ENCODE measurements at places on chromosomes 5 and 9.
A peak's percentile ranks its signal among the peaks of the same experiment; 100 is the strongest.

GRCh38 chr5:39137819-39138451 is 63.7 kb upstream of the RICTOR start:
- no peak for DNase-seq

GRCh38 chr5:78335976-78336375 is 24.4 kb upstream of the SCAMP1 start:
- DNase-seq, result no peak

DNA sequence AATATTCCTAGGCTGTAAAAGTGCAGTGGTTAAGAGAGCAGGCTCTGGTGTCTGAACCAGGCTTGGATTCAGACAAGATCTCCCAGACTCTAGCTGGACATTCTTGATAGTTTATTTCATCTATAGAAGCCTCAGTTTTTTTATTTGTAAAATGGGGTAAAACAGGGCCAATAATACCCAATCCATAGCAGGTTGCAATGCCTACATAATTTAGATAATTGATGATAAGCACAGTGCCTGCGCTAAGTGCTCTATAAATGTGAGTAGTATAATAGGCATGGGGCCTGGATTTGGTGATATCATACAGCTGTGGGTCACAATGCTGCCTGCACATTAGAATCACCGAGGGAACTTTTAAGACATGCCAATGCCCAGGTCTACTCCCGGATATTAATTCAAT is 603.5 kb downstream of the ISL1 start:
- no peak for DNase-seq

GRCh38 chr5:50967563-50968355 is 301.3 kb downstream of the PARP8 start:
- no peak for DNase-seq

DNA sequence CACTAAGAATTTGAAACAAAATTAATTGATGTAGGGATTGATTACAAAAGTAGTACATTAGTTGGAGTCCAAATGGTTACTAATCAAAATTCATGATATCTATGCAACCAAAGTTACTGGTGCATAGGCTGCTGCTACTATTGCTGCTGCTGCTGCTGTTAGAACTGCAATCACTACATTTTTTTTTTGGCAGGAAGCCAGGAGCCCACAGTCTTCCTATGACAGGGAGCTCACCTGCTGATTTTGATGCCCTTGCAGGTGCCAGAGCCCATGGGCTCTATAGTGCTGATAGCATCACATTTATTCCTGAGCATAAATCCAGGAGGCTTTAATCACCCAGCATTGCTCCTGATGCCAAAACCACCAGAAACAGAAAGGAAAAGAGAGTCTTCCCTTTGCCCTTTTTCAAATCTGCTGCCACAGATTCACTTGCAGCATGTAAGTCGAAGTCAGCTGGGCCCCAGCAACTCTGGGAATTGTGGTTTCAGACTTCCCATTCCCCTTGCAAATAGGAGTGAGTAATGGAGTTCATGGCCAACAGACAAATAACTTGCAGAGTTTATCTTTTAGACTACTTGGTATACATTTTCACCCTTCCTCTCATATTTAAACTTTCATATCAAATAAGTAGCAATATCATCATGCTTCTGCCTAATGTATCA is 17.6 kb downstream of the SLCO6A1 start:
- no peak for DNase-seq

GRCh38 chr5:1324719-1325190 is 20.1 kb downstream of the CLPTM1L start:
- DNase-seq, result peak; percentile 6

DNA sequence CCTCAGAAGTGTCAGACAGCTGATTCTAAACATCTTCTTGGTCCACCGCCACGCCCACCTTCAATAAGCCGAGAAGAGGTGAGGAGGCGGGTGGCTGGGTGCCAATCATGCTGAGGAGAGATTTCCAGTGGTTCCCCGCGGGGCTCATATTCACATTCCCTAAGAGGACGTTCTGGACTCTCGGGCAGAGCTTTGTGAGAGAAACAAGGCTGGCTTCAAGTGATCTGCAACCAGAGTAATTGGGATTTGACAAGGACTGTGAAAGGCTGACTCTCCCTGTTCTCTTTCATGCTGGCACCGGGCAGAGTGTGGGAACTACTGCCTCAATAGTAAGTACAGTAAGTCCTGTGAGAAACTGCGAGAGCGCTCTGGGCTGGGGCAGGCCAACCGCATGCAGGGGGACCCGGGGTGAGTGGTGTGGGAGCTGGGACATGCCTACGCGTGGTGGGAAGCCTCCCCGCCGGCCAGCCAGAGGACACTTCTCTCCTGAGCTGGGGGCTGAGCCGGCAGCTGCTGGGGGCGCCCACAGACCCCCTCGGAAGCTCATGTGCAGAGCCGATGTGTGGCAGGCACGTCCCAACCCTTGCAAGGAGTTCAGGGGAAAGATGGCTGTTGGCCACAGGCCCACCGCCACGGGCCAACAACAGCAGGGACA is 110.9 kb downstream of the LIFR start:
- no peak for DNase-seq

Data from tibial artery (tissue), 4 donors.